ENCODE measurements at places on chromosomes 2 and 18.
A peak's percentile ranks its signal among the peaks of the same experiment; 100 is the strongest.

DNA sequence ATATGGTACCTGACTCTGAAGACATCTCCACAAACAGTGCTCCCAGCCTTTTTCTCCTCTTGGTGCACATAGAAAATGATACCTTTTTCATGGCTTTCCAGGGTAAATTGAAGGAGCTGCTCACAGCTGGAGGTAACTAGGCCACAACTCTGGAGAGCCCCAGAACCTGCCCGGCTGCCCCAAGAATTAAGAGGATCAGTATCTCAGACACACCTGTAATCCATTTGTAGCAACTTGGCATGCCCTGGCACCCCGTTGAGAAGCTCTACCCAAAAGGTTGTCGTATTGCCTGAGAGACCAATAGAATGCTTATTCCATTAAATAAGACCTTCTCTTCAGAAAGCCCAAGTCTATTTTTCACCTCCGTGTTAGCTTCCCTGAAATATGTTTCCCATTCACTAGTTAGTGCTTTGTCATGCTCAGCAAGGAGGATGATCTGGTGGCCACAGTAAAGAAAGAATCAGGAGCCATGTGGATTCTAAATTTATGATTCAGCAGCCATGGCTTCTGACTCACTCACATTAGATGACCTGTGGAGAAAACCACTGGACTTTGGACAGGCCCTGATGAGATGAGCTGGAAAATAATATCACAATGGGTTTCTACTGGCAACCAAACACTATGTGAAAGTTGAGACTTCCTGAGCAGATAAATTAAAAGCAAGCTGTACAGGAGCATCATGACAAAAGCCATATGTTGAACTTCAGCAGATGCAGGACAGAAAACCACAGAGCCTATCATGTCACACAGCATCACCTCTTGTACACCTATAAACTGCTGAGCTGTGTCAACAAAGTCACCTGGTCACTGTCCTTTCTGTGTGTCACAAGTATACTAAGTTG lies 253.3 kb upstream of the OSR1 start:
- H3K36me3 ChIP-seq: no peaks in the 10 kb centered on the region
- H3K4me3 ChIP-seq: no peak overlapping the region
- H3K27ac ChIP-seq: no peak overlapping the region
- no peak for DNase-seq

- no peak overlapping the region for H3K27ac ChIP-seq
- no peaks in the 10 kb centered on the region for H3K36me3 ChIP-seq
- H3K4me3 ChIP-seq: no peak overlapping the region
- DNase-seq: no peak
- H3K4me1 ChIP-seq: peaks cover 6% of the 10 kb centered on the region
Observed at GRCh38 chr2:223811757-223812156, 25.6 kb downstream of the AP1S3 start.

- no peak overlapping the region for H3K4me3 ChIP-seq
- H3K27ac ChIP-seq: no peak overlapping the region
- H3K4me1 ChIP-seq: no peaks in the 10 kb centered on the region
- DNase-seq: no peak
Observed at GRCh38 chr18:74217476-74218143, 69.3 kb downstream of the TIMM21 start.

DNA sequence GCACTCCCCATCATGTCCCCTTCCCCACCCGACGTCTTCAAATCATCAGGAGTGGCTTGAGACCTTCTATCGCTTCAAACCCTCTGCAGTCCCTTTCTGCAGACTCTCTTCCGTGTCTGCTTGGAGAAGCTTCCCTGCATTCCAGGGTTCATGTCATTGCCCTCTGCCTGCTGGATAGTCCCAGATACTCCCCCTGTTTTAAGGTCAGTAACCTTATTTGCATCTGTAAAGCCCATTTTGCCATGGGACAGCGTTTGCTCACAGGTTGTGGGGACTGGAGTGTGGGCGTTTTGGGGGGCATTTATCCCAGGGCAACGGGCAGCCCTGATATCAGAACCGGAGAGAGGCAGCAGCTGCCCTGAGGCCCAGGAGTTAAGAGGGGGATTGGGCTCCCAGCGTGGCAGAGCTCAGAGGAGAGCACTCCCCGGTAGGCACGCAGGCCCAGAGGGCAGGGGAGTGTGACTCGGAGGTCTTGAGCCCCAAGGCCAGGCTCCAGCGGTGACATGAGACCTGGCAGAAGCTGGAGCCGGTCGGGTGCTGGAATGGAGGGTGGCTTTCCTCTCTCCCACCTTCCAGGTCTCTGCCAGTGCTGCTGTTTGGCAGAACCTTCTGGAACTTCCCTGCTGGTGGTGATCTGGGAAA lies 73.8 kb downstream of the RTP5 start:
- no peak for DNase-seq
- peaks cover 24% of the 10 kb centered on the region for H3K27me3 ChIP-seq
- H3K27ac ChIP-seq: no peak overlapping the region

- no peaks in the 10 kb centered on the region for H3K27me3 ChIP-seq
- no peaks in the 10 kb centered on the region for H3K36me3 ChIP-seq
- no peak for DNase-seq
- no peak overlapping the region for H3K27ac ChIP-seq
Observed at GRCh38 chr18:34117319-34117718, 107.4 kb downstream of the NOL4 start.

GRCh38 chr2:96547731-96548171 lies 11.2 kb downstream of the ARID5A start:
- H3K4me3 ChIP-seq: no peak overlapping the region
- peaks cover 40% of the 10 kb centered on the region for H3K36me3 ChIP-seq
- H3K27ac ChIP-seq: peak overlapping the region; percentile 49
- H3K4me1 ChIP-seq: no peaks in the 10 kb centered on the region
- peak; percentile 70 for DNase-seq

- no peak for DNase-seq
- no peaks in the 10 kb centered on the region for H3K4me1 ChIP-seq
- no peaks in the 10 kb centered on the region for H3K36me3 ChIP-seq
- H3K4me3 ChIP-seq: no peak overlapping the region
- no peak overlapping the region for H3K27ac ChIP-seq
Observed at GRCh38 chr2:229090225-229090624, 180.9 kb downstream of the PID1 start.

DNA sequence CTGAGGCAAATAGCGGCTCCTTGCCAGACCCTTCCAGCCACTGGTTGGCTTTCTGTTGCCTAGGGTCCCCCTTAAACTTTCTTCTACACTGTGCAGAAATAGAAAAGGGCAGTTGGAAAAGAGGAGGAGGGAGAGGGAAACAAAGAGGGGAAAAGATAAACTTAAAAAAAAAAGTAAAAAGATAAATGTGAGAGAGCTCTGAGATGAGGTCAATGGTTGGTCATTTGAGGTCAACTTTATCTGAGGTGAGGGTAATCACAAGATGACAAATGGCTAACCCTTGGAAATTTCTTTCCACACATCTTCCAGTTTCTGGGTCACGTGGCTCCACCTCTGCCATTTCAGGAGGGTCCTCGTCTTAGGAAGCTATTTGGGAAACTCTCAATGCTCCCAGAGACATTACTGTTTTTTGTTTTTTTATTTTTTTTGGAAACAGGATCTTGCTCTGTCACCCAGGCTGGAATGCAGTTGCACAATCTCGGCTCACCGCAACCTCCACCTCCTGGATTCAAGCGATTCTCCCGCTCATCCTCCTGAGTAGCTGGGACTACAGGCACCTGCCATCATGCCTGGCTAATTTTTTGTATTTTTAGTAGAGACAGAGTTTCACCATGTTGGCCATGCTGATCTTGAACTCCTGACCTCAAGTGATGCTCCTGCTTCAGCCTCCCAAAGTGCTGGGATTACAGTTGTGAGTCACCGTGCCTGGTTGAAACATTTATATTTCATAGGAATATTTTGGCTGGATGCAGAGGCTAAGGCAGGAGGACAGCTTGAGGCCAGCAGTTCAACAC lies 199.9 kb downstream of the TGIF1 start:
- no peak overlapping the region for H3K4me3 ChIP-seq
- H3K4me1 ChIP-seq: peaks cover 5% of the 10 kb centered on the region
- DNase-seq: peak; percentile 67
- peak overlapping the region; percentile 1 for H3K27ac ChIP-seq
- no peaks in the 10 kb centered on the region for H3K27me3 ChIP-seq

DNA sequence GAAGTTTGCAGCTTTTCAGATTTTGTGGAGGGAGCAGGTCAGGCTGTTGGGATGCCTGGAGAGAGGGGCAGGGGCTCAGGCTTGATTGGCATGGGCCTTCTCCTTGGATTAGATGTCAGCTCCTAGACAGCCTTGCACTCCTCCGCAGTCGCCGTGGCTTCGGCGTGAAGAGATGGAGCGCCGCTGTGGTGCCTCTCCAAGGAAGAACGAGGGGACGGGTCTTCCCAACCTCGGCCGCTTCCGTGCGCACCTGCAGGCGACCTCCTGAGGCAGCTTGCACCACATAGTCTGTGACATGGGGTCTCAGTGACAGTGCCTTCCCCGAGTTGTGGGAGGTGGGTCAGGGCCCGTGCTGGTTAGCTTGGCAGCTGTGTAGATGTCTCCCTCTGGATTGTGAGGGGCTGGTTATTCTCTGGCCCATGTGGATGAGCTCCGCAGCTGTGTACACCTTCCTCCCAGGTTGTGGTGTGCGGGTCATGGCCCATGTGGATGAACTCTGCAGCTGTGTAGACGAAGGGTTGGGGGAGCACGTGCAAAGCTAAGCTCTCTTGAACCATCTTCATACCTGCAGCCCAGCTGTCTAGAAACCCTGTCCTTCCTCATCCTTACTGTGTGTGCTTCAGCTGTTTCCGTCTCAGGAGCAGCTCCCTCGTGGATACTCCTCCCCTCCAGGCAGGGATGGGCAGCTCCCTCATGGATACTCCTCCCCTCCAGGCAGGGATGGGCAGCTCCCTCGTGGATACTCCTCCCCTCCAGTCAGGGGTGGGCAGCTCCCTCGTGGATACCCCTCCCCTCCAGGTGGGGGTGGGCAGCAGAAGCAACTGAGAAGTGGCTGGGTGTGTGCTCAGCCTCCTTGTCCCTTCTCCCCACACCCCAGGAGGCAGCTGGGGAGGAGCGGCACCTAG lies 170.3 kb downstream of the LDLRAD4 start:
- H3K36me3 ChIP-seq: no peaks in the 10 kb centered on the region
- no peak for DNase-seq
- H3K4me1 ChIP-seq: peaks cover 12% of the 10 kb centered on the region
- no peak overlapping the region for H3K4me3 ChIP-seq

DNA sequence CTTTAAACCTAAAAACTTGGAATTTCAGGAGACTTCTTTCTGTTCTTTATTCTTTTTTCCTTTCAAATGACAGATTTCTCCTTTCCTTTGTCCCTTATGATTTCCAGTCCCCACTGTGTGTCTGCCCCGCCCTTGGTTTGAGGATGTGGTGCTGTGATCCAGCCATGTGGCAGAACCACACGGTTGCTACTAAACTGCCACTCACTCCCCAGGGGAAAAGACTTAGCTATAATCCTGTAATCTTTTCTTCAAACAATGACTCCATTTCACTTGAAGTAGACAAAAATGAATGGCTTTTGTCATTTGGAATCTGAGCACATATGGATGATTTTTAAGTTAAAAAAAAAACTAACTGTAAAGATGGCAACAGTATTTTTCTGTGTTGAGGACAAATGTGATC lies 76.2 kb upstream of the STAM2 start:
- no peaks in the 10 kb centered on the region for H3K4me1 ChIP-seq
- no peak for DNase-seq
- H3K27ac ChIP-seq: no peak overlapping the region
- no peaks in the 10 kb centered on the region for H3K27me3 ChIP-seq

DNA sequence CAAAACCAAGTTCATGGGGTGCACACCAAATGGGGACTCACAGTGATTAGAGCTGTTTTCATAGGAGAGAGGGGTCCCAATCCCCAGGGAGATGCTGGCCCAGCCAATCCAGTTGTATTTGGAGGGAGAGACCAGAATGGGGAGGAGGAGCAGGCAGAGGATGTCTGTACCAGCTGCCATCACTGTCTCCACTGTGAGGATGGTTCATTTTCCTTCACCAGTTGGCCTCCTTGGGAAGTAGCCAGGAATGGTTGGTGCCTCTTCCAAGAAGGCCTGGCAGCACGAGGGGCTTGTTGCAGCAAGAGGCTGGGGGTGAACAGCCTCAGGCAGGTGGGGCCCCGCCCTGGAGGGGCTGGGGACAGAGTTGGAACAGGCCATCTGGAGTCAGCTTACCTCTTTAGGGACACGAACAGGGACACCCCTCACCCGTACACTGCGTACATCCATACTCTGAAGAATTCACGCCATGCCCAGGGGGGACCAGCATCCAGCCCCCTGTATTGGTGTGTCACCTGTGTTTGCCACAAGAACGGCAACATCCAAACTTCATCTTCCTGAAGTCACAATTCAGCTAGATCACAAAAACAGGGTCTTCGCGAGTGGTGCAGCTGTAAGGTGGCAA lies 161.7 kb upstream of the ZNF236 start:
- no peak overlapping the region for H3K4me3 ChIP-seq
- no peaks in the 10 kb centered on the region for H3K36me3 ChIP-seq
- H3K4me1 ChIP-seq: no peaks in the 10 kb centered on the region
- H3K27ac ChIP-seq: no peak overlapping the region

DNA sequence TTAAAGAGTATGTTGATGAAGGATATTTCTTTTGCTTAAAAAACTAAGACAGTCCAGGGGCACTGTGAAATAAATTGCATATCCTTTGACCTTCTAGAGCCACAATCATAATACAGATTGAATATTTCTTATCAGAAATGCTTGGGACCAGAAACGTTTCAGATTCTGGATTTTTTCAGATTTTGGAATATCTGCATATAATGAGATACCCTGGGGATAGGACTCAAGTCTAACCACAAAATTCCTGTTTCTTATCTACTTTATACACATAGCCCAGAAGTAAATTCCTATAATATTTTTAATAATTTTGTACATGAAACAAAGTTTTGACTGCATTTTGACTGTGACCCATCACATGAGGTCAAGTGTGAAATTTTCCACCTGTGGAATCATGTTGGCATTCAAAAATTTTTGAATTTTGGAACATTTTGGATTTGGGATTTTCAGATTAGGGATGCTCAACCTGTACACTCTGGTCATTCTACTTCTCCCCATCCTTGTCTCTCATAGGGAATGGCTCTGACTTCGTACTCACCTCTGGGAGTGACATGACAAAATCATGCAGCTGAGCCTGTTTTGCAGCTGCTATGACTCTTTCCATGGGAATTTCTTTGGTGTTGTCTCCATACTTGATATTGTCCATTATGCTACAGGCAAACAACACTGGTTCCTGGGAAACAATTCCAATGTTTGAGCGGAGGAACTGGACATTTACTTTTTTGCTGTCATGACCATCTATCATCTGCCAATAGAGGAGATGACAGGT lies 25.7 kb downstream of the G6PC2 start:
- H3K4me1 ChIP-seq: no peaks in the 10 kb centered on the region
- no peak overlapping the region for H3K27ac ChIP-seq

Measured in tibial artery (tissue), 4 donors.